ENCODE measurements at places on chromosomes 3 and 15. TPM values are rescaled to one million over a fixed set of nuclear protein-coding genes. Genes with fewer than 3 reads are reported as not detected.

DNA sequence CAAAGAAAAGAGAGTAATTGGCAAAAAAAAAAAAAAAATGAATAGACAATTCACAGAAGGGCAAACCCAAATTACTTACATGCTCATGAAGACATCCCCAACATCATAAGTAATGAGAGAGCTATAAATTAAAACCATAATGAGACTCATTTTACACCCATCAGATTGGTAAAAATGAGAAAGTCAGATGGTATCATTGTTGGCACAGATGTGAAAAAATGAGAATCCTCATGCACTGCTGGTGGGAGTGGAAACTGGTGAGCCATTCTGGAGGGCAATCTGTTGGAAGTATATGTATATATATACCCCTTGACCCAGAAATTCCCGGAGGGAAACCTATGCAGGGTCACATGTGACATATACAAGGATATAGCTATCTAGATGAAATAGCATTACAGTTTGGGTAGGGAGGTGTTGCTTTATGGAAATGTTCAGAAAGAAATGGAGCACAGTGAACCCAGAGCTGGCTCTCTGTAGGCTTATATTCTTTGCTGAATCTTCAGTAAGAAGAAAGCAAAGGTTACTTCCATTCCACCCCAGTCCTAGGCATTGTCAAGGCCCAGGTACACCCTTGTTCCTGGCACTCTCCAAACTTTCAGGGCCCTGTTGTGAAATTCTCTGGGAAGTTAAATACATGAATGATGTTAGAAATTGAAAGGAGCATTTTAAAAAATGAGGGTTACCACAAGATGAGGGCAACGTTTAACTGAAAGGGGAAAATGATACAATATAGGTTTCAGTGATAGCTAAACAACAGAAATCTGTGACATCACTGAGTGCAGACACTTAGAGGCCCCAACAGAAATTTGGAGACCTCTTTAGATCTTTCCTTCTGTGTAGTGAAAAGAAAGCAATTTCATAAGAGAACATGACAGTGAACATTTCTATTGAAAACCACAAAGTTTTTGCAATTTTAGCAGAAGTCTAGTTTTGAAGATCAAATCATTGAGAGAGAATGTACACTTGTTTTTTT lies 132.7 kb upstream of the TPRG1 start:
- no peaks in the 10 kb centered on the region for H3K27me3 ChIP-seq
- H3K4me1 ChIP-seq = no peaks in the 10 kb centered on the region
- H3K36me3 ChIP-seq = no peaks in the 10 kb centered on the region
- DNase-seq = no peak

The TRAK1 gene
- 8.1 TPM for total RNA-seq

DNA sequence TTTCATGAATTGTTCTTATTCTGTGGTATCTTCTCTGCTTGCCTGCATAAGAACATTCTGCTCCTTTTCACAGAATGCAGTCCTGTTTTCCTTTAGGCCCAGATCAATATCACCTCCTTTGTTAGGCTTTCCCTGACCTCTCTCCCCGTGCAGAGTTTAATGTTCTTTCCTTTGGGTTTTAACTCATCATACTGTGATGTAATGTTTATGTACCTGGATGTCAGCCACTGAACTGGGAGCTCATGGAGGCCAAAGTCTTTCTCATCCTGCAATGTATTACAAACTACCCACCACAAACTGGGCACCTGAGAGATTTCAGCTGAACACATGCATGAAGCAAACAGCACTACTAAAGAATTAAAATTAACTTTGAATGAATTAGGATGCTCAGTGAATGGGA lies 192.8 kb upstream of the RORA start:
- no peaks in the 10 kb centered on the region for H3K27me3 ChIP-seq
- no peak for DNase-seq
- no peak overlapping the region for H3K4me3 ChIP-seq
- H3K36me3 ChIP-seq = no peaks in the 10 kb centered on the region
- H3K4me1 ChIP-seq = no peaks in the 10 kb centered on the region

DNA sequence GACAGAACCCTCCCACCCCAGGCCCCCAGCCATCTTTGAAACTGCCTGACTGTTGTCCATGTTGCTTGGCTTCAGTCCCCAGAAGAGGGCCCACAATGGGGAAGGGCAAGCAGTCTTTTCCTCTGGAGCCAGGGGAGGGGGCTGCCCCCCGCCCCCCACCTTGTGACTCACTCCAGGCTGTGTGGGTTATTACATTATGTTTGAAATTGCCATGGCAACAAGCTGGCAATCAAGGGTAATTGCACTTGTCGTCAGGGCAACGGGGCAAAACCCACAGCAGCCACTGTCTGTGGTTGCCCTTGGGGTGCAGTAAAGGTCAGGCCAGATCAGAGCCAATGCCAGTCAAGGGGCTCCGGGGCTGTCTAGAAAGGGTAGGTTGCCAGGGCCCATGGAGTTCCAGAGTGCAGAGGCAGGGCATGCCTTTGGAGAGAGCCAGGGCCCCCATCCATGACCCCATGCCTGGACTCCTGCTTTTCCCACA lies 3.1 kb upstream of the CAMKV start:
- H3K4me1 ChIP-seq = no peaks in the 10 kb centered on the region
- H3K36me3 ChIP-seq = no peaks in the 10 kb centered on the region
- no peak for DNase-seq
- H3K27ac ChIP-seq = no peak overlapping the region

DNA sequence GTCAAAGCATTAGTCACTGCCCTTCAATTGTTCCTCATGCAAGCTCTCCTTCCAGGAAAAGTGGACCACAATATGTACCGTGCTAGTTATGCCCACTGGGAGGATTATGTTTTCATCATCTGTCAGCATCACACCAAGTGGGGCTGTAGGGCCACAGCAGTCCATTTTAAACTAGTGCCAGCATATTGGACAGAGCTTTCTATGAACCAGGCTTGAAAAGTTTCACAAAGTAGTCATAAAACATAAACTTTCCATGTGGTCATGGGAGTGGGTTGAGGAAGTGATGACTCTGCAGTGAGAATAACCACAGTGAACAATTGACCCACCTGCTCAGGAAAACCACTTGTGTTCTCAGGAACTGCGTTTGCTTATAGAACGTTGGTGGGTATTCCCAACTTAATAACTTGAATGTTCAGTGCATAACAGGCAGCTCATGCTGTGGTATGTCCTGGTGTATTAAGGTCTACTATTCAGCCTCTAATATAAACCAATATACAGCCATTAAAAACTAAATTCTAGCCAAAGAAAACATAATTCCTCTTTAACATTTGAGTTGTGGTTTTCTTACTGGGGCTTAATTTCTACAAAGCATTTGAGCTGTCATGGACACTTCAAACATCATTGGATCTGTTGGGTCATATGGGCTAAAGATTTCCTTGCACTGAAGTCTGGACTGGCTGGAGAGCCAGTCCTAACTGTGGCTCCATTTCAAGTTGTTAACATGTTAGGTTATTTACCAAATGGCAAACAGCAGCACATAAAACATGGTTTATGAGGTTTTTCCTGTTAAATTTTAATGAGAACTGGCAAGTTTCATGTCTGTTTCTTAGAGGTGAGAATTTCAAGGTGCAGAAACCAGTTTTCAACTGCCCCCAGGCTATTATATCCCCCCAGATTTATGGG lies 274.1 kb downstream of the OTOL1 start:
- no peak overlapping the region for H3K27ac ChIP-seq
- H3K4me1 ChIP-seq = no peaks in the 10 kb centered on the region
- H3K36me3 ChIP-seq = no peaks in the 10 kb centered on the region
- no peak for DNase-seq
- H3K27me3 ChIP-seq = no peaks in the 10 kb centered on the region
